ENCODE measurements at places on chromosomes 4 and X.

DNA sequence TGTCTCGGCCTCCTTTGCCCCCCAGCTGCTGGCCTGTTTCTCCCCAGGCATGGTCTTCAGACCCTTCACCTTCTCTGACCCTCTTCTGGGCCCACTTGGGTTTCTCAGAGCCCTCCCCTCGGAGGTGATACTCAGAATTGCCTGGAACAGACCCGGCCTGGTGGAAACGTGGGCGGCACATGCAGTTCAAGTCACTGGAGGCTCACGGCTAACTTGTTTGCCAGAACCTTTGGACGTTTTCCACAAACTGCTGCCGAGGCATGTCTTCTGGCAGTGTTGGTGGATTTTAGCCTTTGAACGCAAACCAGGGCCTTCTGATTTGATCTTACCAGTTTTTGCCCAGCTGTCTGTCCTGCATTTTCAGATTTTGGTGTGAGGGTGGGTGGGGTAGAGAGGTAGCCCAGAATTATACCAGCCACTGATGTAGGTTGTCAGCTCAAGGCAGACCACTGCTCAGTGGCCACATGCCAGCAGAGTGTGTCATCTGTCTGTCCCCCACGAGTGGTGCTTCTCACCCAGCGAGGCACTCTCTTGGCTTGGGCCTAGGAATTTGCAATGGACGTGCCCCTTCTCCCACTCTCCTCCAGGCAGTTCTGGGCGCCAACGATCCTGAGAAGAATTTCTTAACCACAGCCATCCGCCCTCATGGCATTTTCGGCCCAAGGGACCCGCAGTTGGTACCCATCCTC is 32.5 kb upstream of the ZNF185 start:
- DNase-seq: peak; percentile 15

- DNase-seq: no peak
These were observed 17.2 kb upstream of the GTPBP6 start for GRCh38 chrX:335758-336155.

- no peak for DNase-seq
These were observed 62.6 kb downstream of the CHIC2 start for GRCh38 chr4:54001668-54002365.

- DNase-seq: peak; percentile 42
These were observed 181.7 kb downstream of the AR start for GRCh38 chrX:67725471-67725870.

DNA sequence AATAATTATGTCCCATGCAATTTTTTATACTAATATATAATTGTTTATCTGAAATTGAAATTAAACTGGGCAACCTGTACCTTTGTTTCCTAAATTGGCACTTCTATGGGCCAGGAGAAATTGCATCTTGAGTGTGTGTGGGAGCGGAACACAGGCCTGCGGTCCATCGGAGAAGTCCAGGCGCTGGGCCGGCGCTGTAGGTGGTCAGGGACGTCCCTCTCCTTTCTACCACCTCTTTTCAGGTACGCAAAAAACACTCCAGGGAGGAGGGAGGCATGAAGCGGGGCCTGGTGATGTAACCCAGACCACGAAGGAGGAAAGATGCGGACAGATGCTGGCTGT is 717 bp downstream of the MGAT4D start:
- DNase-seq: no peak

- DNase-seq: no peak
These were observed 1274.7 kb downstream of the ADGRL3 start for GRCh38 chr4:62474802-62475201.

- peak; percentile 77 for DNase-seq
These were observed 29.3 kb upstream of the SCOC start for GRCh38 chr4:140344101-140344500.

- DNase-seq: no peak
These were observed 68.3 kb upstream of the WDR17 start for GRCh38 chr4:175997291-175997690.

- DNase-seq: no peak
These were observed 214.0 kb upstream of the WDFY3 start for GRCh38 chr4:85180533-85180932.

- peak; percentile 82 for DNase-seq
These were observed 135.6 kb downstream of the TSPAN5 start for GRCh38 chr4:98522636-98523395.

GRCh38 chr4:95181243-95181995 is 367.4 kb downstream of the UNC5C start:
- DNase-seq: peak; percentile 27

GRCh38 chr4:119526786-119527550 is 101.6 kb downstream of the PDE5A start:
- DNase-seq: peak; percentile 22

DNA sequence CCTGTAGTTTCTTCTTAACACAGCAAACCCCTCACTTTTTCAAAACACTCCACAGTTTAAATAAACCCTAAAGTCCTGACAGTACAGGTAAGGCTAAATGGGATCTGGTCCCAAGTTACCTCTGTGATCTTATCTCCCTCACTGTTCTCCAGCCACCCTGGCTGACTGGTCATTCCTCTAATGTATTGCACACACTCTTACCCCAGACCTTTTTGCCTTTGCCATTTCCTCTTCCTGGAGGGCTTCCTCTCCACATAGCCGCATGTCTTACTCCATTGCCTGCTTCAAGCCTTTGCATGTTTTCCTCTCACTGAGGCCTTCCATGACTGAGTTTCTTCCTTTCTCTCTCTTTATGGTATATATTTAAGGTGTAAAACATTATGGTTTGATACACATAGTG is 19.5 kb upstream of the ANXA3 start:
- no peak for DNase-seq

- DNase-seq: peak; percentile 80
These were observed 274.8 kb upstream of the TENM3 start for GRCh38 chr4:181968371-181968770.

- no peak for DNase-seq
These were observed 339.9 kb upstream of the NOCT start for GRCh38 chr4:138675685-138676084.

DNA sequence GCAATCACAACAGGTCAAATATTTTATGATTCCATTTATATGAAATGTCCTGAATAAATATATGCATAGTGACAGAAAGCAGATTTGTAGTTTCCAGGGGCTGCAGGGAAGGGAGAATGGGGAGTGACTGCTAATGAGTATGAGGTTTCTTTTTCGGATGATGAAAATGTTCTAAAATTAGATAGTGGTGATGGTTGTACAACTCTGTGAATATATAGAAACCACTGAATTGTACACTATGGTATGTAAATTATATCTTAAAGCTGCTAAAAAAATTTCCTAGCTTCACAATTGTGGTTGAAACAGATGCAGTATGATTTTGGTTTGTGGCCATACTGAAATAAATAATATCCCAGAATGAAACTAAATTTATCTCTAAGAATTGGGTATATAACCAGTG is 12.9 kb upstream of the IL2 start:
- no peak for DNase-seq

DNA sequence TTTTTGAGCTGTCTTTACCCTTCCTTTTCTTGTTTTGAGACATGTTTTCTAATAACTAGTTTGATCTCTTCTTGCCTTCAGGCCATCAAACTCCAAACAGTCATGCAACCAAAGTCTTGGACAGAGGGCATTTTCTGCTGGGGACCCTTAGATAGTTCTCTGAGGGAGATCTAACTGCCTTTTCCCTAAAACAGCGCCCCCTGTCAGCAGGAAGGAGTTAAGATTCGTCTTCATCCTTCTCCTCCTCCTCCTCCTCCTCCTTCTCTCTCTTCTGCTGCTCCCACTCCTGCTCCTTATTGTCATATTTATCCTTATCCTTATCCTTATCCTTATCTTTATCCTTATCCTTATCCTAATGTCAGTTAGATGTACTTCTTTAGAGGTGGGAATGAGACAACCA is 417.2 kb downstream of the TRAM1L1 start:
- DNase-seq: no peak
